GM23248 (cell line): ENCODE measurements at places on chromosomes 7 and 10.
A peak's percentile ranks its signal among the peaks of the same experiment; 100 is the strongest.

DNA sequence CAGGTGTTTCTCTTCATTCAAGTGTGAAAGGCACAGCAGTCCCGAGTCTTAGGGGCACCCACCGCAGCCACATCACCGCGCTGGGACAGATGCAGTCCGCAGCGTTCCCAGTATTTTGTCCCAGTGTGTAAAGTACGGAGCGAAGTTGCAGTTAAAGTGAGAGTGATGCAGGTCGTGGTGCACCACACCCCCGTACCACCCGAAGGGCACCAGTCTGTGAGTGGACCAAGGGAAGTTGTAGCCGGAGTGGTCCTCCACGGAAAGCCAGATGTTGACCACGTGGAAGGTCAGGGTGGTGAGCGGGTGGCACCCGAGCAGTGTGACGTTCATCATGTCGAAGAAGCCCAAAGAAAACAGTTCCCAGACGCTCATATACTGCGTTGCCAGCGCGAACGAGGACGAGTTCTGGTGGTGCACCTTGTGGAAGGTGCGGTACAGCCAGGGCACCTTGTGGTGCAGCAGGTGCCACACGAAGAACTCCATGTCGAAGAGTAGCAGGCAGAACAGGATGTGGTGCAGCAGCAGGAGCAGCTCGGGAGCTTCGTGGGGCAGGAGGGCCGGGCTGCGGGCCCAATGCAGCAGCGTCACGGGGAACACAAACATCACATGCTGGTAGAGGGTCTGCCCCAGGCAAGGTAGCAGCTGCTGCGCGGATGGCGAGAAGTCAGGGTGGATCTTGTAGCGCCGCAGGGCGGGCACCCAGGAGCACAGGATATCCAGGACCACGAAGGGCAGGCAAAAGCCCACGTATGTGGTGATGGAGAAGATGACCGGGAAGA is 526 bp downstream of the CH25H start:
- DNase-seq, result peak; percentile 66

- DNase-seq, result no peak
Observed at GRCh38 chr10:70866424-70866823, 21.9 kb downstream of the PCBD1 start.

DNA sequence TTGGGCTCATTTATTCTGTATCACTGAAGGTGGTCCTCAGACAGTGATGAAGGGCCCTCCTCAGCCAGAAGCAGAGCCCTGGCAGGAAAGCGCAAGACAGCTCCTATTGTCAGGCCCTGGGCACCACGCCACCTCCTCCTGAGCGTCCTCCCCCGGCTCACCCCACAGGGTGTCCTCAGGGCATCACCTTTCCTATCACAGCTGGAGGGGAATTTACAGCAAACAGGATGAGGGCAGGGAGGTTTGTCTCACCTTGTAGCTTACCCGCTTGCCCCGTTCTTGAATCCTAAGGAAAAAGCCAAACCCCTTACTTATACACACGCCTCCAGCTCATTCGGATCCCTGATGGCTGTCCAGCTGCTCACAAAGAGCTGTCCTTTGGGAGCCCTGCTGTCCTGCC is 50.2 kb upstream of the LANCL2 start:
- no peak for DNase-seq

DNA sequence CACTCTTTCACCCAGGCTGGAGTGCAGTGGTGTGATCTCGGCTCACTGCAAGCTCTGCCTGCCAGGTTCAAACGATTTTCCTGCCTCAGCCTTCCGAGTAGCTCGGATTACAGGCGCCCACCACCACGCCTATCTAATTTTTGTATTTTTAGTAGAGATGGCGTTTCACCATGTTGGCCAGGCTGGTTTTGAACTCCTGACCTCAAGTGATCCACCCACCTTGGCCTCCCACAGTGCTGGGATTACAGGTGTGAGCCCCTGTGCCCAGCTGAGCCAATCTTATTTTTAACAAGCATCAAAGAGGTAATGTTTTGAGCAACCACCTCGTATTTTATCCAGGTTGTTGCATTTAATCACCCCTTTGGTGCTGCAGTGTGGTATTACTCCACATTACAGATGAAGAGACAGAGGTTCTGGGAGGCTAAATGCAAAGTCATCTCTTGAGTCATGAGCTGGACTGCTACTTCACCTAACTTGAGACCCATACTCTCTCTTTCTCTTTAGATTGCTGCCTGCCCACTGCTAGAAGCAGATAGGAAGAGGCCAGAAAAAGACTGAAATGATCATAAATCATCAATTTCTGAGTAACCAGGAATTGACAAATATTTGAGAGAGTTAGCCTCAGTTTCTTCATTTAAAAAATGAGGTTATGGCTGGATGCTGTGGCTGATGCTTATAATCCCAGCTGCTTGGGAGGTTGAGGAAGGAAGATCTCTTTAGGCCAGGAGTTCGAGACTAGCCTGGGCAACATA is 116.2 kb downstream of the CAMK1D start:
- no peak for DNase-seq

DNA sequence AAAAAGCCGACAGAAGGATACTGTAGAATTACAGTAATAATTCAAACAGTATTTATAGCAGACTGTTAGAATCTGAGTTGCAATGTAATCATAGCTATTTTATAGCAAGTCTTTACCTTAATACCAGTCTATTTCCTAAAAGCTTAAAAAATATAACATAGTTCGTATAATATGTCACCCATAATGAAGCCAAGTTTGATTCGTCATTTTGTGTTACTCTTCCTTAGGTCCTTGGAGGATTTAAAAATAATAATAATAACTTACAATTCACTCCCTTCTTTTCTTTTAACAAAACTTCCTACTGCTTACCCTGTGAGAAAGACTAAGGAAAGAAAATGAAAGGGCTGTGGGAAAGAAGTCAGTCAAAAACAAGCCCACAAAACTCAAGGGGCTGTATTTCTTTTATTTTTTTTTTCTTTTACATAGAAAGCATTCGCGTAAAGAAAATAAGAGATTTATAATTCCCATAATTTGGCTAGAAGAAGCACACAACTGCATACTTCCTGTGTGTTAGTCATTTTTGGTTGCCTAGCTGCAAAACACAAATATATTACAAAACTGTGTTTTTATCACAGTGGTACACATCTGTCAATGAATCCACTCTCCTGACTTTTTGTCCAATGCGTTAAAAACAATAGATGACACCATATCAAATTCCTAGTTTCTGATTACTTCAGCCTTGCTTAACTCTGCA is 187.2 kb upstream of the CELF2 start:
- peak; percentile 92 for DNase-seq

GRCh38 chr10:72688208-72688651 is 3.7 kb upstream of the MCU start:
- peak; percentile 87 for DNase-seq

- no peak for DNase-seq
Observed at GRCh38 chr10:80444124-80444523, 10.0 kb upstream of the TSPAN14 start.

DNA sequence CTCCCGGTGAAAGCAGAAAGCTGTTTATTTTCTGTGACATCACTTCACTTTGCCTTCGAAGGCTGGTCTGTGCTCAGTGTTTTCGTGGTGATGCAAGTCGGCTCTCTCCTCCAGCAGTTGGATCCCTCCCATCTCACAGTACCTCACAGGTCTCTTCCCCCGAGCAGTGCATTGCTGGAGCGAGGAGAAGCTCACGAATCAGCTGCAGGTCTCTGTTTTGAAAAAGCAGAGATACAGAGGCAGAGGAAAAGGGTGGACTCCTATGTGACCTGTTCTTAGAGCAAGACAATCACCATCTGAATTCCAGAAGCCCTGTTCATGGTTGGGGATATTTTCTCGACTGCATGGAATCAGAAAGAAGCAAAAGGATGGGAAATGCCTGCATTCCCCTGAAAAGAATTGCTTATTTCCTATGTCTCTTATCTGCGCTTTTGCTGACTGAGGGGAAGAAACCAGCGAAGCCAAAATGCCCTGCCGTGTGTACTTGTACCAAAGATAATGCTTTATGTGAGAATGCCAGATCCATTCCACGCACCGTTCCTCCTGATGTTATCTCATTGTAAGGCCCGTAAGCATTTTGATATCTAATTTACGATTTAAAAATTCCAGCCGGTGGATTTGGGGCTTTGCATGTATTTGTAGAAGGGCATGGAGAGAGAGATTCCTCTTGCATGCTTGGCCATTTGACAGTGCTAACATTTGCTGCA is at the start of gene LGI1:
Gene LGI1, plus strand, starts transcription at position 136 of the 707 bp plus-strand sequence. Its CDS starts 209 bp downstream, at position 345.
- peak; percentile 33 for DNase-seq

- DNase-seq, result peak; percentile 3
Observed at GRCh38 chr10:7933262-7933661, 115.0 kb downstream of the TAF3 start.

GRCh38 chr7:158497627-158498026 is 90.0 kb downstream of the PTPRN2 start:
- DNase-seq, result no peak

DNA sequence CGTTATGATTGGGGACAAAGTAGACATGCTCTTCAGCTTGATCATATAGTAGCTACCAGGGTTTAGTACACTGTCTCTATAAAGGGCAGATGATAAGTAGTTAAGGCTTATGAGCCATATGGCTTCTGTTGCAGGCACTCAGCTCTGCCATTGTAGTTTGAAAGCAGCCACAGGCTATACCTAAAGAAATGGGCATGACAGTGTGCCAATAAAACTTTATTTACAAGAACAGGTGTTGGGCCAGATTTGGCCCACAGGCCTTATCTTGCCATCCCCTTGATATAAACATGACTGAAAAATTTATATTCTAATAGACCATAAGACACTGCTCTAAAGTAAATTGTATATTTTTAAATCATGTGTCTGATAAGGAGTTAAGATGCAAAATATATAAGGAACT is 36.6 kb downstream of the GRK5 start:
- no peak for DNase-seq

DNA sequence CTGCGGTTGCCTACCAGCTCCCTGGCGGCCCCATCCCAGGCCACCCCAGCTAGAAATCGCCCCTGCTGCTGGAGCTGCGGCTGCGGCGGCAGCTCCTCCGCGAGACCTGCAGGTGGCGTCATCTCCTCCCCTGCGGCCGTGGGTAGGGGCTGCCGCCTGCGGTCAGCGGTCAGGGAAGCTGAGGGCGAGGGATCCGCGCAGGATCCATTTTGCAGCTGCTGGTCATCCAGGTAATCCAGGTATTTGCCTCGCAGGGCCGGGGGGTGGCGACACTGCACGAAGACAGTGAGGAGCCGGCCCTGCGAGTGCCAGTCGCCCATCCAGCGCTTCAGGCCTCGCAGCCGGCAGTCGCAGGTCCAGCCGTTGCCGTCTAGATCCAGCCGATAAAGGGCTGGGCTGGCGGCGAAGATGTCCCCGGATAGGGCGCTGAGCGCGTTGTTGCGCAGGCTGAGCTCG is 1.5 kb downstream of the TRIL start:
- peak; percentile 60 for DNase-seq

GRCh38 chr7:106225856-106226255 is 58.9 kb downstream of the NAMPT start:
- DNase-seq, result no peak

DNA sequence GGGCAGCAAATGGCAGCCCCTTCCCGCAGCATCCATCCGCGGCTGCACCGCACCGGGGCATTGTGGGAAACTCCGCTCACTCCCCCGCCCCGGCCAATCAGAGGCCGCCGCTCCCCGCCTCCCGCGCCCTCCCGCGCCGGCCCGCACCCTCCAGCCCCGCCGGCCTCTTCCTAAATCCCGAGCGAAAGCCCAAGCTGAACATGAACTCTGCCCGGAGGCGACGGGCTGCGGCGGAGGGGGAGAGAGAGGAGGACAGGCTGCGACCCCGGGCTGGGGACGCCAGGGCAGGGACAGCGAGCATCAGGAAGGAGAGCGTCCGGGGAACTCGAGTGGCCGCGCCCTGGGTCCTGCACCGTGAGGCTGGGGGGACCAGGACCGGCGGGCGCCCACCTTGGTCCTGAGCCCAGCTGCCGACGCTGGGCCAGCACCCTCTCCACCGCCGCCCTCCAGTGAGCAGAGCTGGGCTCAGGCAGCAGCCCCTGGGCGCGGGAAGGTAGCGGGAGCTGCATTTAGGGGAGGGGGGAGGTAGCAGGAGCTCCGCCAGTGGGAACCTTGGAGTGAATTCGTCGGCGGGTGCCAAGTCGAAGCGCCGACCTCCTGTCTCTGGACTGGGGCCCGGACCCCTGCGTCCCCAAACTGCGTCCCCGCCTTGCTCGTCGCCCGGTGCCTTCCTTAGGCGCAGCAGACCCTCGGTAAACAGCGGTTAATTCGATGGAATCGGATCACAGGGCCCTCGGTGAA is at the start of gene DGKI:
Gene DGKI, minus strand, starts transcription at position 148 of the 741 bp plus-strand sequence.
- peak; percentile 70 for DNase-seq

DNA sequence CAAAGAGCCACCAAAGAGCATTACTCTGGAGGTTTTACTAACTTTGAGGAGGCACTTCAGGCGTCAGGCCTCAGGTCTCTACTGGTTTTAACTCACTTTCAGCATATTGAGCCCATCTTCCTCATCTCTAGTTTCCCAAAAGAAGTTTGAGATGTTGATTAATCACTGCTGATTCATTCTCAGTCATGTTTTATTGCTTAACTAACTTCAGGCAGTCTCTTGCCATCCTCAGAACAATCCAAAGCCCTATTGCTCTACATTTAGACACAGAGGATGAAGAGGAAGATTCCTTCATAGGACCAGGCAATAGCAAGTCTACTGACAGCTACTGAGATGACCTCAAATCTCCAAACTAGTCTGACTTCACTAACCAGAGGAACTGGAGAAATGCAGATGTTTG is 39.1 kb upstream of the BET1 start:
- peak; percentile 84 for DNase-seq

GRCh38 chr7:48847917-48848316 is 76.4 kb upstream of the CDC14C start:
- no peak for DNase-seq

DNA sequence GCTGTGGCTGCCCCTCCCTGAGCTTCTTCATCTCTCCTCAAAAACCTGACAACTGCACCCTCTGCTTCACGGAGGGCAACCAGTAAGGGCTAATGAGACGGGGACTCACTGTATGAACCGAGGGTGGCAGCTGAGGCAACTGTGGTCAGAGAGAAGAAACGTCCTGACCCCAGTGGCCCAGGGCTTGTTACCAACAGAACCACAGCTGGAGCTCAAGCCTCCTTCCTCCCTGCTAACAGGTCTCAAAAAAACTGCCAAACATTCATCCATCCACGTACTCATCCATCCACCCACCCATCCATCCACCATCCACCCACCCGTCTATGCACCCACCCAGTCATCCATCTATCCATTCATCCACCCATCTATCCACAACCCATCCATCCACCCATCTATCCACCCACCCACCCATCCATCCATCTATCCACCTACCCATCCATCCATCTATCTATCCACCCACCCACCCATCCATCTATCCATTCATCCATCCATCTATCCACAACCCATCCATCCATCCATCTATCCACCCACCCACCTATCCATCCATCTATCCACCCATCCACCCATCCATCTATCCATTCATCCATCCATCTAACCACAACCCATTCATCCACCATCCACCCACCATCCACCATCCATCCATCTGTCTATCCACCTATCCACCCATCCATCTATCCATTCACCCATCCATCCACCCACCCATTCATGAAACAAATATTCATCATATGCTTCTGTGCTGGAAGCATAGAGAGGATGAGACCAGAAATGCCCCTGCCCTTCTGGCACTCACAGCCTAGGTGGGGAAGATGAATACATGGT is 111.7 kb downstream of the PDGFA start:
- no peak for DNase-seq
